NCI-H1417 (cell line): ENCODE measurements at places on chromosomes 4 and X.
A peak's percentile ranks its signal among the peaks of the same experiment; 100 is the strongest.

- no peak for DNase-seq
Observed at GRCh38 chr4:90815569-90815968, 688.4 kb downstream of the CCSER1 start.

DNA sequence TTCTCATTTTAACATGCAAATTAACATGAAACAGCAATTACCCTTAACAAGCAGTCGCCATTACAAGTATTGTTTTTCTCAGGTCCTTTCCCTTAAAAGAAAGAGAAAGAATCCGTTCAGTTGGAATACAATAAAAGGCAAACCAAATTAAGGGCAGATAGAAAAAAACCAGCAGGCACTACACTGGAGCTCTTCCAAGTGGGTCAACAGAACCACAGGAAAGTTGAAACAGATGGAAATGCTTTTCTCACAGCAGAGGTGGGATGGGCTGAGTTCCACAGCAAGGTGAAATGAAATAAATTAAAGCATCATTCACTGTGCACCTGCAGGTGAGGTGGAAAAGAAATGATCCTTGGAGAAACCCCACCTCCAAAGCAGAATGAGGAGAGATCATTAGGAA, 102.6 kb downstream of the APBB2 start:
- DNase-seq: no peak

DNA sequence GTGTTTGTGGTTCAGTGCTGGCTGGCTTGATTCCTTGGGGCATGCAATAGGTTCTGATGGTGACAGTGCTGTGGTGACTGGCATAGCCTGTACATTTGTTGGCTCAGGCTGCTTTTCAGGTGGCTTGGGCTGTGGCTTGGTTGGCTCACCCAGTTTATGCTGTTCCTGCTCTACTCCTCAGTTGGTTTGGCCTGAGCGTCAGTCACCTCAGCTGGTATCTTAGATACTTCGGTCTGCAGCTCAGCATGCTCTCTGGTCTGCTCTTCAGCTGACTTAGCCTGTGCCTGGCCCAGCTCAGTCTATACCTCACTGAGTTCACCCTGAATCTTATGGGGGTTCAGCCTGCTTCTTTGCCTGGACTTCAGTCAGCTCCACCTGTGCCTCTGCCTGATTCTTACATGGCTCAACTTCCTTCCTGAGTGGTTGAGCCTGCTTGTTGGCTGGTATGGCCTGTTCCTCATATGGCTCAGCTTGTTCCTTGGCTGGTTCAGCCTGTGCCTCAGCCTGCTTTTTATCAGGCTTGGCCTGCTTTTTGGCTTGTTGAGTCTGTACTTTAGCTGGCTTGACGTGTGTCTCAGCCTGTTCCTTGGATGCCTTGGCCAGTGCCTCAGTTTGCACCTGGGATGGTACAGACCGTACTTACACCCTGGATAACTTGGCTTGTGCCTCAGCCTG, 170.6 kb downstream of the MSN start:
- no peak for DNase-seq

DNA sequence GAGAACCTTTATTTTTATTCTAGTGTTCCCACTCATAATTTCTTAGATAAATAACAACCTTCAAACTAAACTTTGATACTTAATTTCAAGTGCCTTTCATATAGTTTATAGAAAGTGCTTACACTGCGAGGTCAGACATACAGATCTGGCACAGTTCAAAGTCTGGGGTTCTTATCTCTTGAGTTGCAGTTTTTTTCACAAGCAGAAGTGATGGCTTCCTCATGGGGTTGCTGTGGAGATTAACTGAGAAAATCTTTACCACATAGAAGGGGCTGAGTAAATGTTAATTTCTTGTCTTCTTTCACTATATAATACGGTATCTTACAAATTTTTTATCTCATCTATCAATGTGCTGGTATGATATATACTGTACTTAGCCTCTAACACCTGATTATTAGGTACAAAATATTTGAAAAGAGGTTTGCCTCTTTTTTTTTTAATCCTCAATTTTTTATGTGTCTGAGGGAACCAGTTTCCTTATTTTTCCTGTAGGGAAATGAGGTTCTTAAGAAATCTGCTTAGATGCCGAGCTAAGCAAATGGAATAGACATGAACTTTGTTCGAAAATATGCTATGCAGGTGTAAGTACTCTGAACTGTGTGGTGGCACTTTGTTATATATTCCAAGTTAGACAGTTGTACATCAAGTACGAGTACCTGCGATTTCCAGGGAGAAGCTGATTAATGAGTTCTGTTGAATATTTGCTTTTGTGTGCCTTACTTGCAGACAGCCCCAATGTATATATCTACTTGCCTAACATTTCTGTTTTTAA, 3.3 kb downstream of the ING2 start:
- no peak for DNase-seq

GRCh38 chr4:128635955-128636560, 173.4 kb upstream of the JADE1 start:
- peak; percentile 90 for DNase-seq

DNA sequence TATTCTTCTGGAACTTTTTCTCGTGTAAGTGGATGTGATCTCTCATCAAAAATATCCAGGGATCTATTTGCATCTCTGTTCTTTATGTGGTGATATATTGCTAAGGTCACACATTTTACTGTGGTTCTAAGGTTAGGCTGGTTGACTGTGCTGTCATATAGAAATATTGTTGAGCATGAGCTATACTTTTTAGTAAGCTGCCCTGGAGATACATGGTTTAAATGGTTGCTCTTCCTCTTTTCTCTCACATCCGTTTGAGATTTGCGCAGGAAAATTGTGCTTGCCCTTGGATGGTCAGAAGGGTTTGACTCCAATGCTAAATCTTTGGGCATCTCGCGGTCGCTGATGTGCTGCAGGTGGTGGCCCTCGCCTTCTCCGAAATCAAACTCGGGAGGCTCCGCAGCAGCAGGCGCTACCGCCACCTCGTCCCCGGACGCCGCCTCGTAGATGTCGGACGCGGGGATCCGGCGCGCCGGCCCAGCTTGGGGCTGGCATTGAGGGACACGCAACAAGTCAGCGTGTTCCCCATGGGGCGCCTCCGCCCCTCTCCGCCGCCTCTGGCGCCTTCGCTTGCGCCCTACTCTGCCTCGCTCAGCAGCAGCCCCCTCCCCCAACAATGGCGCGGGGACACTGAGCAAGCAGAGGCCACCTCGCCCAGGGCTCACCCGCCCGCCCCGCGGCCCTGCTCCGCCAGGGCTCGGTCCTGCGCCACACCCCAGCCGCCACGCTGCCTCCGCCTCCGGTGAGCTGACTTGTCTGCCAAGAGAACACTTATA, 154.5 kb downstream of the MSN start:
- DNase-seq: no peak

GRCh38 chrX:109958266-109958665, 44.6 kb upstream of the TMEM164 start:
- DNase-seq: no peak

DNA sequence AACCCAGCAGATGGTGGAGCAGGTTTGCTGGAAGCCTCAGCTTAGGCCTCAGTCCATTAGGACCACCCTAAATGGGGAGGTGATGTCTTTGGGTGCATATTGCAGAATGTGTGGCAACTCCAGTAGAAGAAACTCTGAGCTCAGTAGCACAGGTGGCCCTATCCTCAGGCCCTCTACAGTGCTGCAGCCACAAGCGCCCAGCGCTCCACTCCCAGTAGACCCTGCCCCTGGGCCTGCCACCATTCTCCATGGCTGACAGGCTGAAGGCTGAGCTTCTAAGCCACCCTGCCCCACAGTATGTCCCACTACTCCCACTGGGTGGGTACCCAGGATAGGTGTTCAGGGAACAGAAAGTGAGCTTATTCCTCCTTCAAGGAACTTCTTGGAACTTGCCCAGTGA, 162.8 kb upstream of the MAMLD1 start:
- DNase-seq: no peak

GRCh38 chr4:108725457-108725856, 37.4 kb downstream of the ETNPPL start:
- no peak for DNase-seq

GRCh38 chr4:146243141-146243882, 29.0 kb downstream of the REELD1 start:
- DNase-seq: no peak

DNA sequence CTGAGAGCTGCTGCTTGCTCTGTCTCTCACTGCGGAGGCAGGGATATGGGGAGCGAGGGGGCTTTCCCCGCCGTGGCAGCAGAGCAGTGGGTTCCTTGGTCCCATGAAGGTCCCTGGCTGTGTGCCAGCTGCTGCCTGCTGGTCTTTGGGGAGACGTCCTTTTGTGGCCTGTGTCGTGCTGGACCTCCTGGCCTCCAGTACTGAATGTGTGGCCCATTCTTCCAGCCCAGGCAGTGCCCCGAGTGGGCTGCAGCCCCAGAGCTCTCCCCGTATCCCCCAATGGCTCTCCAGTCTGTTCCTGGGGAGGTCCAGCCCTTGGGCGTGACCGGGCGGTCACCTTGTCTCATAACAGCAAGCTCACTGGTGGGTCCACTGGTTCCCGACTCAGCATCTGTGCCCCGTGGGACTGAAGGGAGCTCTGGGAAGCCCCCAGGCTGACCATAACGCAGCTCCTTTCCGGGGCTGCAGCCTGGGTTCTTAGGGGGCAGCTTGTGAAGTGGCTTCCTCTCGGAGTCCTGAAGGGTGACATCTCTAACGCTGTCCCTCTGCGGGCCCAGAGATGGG, 115.6 kb downstream of the SMIM20 start:
- no peak for DNase-seq

GRCh38 chr4:10371121-10371520, 86.1 kb downstream of the ZNF518B start:
- no peak for DNase-seq

DNA sequence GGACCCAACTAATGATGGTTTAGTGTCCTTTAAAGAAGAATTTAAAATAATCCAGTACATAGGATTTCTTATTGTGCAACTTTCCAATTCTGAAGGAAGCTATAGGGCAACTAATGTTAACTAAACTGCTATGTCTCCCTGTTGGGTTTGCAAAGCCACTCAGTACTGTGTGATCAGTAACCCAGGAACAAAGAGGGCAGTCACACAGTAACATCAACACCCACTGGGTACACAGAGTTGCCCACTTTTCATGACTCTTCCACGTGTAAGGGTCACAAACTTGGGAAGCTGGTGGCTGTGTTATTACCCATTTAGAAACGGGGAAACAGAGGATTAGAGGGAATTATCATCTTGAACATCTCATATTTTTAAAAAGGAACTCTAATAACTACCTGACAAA, 555.0 kb upstream of the DIPK2B start:
- DNase-seq: peak; percentile 44

GRCh38 chr4:171668403-171668802, 144.8 kb upstream of the GALNTL6 start:
- no peak for DNase-seq

DNA sequence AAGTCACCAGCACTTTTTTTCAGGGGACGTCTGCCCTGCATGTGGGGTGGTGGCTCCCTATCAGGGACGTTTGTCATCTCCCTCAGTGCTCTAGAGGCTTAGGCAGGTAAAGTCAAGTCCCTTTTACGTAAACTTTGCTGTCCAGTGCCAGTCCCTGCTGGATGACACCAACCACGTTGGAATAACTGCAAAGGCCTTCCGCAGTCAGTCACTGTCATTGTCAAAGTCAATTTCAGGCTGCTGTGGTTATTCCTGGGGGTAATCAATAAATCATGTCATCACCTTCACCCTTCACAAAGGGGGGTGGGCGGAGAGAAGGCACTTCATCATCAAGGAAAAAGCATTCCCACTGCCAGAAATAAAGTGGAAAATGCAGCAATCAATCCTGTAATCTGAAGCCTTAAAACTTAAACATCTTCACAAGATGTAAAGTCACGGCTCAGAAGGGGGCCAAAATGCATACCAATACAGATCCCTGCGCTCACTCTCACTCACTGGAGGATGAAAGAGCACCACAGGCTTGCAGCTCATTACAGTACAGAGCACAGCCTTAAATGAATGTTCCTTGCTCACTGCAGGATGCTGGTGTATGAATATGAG, 56.2 kb downstream of the CLDN22 start:
- peak; percentile 6 for DNase-seq

DNA sequence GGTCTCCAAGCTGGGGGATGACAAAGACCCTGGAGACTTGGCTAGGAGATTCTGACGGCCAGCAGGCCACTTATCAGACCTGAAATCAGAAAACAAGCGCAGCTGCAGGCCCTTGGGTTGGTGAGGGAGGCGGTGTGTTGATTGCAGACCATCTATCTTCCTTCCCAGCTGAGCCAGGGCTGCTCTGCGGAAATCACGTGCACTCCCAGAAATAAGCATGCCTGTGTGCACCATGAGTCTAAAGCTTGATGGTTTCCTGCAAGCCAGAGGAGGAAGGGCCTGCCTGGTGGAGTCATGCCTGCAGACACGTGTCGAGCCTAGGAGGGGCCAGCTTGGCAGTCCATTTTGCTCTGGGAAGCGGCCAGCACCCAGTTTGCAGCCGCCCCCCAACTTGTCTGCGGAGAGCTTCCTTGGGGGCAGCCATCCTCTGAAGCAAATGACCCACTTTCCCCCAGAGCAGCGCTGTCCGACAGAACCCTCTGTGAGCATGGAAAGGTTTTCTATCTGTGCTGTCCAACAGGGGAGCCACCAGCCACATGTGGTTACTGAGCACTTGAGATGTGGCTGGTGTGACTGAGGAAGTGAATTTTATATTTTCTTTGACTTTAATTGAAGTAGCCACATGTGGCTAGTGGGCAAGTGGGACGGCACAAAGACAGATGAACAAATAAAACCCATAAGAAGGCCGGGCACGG, 175.7 kb upstream of the BCOR start:
- no peak for DNase-seq

DNA sequence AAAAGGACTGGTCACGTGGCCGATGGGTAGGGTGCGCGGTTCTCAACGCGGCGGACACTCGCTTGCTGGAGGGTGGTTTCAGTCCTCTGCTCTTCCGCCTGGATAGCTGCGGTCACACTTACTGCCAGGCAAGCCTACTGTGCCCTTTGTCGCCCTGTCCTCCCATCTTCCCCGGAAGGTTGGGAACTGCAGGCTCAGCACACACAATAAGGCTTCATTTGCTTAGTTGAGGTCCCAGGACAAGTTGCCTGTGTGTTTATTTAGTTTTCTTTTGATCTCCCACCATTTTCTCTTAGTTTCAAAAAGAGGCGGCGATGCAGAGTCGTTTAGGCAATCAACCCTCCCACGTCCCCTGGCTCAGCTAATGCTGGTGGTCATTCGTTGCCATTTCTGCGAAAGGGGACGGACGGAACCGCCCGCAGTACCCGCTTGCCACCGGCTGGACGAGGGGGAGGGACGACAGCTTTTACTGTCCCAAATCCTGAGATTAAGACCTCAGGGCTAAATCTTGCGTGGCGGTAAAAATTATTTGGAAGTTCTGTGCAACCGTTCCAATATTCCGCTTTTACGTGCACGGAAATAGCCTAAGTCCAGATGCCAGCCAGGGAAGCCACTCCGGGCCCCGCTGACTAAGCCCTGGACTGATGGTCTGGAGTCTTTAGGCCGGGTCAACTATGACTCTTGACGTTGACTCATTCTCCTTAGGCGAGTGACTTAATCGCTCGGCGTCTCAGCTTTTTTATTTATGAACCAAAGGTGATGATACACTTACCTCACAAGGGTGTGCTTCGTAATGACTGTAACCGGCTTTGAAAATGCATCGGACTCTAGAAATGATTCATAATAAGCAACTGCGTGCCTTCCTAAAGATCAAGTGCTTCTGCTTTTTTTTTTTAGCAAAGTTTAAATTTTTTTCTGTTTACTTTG, 671 bp upstream of the EIF4E start:
- DNase-seq: peak; percentile 72

GRCh38 chr4:160947653-160948052, 1216.1 kb downstream of the FSTL5 start:
- no peak for DNase-seq
